Stimulated activated CD8-positive, alpha-beta memory T cell treated with anti-CD3 and anti-CD28 coated beads, Interleukin-12 subunit alpha, Interleukin-12 subunit beta, amount 100 ng/mL, for 1 hour (primary cell): ENCODE measurements at places on chromosomes 7 and 10.
A peak's percentile ranks its signal among the peaks of the same experiment; 100 is the strongest.

GRCh38 chr10:111151595-111152307 is 74.9 kb downstream of the ADRA2A start:
- DNase-seq: no peak

- DNase-seq: no peak
These were observed 102.4 kb downstream of the PTPN20 start for GRCh38 chr10:47013507-47014154.

GRCh38 chr10:23474626-23475025 is 35.8 kb downstream of the OTUD1 start:
- no peak for DNase-seq

DNA sequence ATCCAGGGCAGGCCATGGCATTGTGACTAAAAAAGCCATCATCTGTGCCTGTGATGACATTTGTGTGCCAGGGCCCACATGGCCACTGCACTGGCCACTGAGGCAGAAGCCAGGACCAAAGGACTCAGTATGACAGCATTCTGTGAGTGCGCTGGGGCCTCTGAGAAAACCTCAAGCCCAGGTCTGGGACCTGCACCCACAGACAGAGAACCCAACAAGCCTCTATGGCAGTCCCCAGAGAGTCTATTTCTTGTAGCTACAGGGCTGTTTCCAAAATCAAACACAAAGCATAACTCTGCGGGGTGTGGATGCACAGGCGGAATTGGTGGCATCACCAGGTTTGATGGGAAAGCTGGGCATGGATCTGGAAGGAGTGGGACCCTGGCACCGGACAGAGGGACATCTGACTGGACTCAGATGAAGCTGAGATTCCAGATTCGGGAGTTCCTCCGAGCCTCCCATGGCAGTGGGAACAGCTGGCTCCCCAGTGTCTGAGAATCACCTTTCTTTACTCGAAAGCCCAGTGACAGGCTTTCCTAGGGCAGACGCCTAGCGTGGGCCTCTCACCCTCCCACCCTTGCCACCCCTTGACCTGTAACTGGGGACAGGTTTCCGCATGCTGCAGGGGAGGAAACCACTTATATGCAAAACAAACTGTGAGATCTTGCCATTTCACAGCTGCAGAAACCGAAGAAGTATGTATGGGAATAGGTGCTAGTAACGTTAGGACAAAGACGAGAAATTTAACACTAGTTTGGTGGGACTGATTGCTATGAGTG is 70.6 kb upstream of the RHEB start:
- no peak for DNase-seq

DNA sequence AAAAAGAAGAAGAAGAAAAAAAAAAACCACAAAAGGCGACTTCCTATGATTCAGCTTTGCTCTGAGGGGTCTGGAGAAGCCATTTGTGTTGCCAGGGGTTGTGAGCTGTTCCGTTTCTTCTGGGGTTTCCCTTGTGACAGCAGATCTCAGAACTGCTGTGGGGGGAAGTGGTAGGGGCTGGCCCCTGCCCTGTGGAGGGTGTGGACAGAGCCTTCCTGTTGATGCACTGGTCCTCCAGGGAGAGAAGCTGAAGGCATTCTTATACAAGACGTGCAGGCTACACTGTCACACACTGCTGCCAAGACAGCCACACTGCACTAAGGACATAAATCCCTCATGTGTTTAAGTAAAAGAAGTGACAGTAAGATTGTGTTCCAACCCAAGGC is 17.3 kb upstream of the CSGALNACT2 start:
- peak; percentile 21 for DNase-seq

- DNase-seq: no peak
These were observed 49.5 kb upstream of the HDAC9 start for GRCh38 chr7:18445916-18446520.

GRCh38 chr10:2054728-2055127 is 317.4 kb upstream of the ADARB2 start:
- DNase-seq: no peak

DNA sequence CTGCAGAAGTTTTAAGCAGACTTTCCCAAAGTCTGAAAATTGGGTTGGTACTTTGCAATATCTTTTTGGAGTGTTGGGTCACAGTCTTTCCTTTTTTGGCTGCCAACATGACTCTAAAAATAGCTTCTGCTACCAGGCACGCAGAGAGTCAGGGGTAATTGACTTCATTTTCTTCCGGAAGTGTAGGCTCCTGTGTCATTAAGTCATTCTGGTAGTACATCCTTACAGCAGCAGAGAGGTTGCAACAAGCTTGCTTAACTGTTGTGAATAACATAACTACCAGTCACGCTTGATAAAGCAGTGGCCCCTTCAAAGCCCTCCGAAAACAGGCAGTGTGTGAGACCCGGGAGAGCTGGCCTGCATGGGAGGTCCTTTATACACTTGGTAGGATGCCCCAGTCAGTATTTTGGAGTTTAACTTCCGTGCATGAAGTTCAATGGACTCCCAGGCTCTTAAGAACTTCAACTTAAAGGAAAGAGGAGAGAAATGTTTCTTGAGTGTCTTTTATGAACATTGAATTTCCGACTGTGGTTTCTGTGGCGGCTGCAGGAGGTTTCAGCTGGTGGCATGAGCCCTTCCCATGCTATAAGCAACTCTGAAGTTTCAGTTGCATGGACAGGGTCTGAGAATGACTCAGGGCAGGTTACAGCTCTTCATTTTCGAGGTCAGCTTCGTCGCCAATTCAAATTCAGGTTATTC is 310.7 kb downstream of the GALNT17 start:
- DNase-seq: no peak

DNA sequence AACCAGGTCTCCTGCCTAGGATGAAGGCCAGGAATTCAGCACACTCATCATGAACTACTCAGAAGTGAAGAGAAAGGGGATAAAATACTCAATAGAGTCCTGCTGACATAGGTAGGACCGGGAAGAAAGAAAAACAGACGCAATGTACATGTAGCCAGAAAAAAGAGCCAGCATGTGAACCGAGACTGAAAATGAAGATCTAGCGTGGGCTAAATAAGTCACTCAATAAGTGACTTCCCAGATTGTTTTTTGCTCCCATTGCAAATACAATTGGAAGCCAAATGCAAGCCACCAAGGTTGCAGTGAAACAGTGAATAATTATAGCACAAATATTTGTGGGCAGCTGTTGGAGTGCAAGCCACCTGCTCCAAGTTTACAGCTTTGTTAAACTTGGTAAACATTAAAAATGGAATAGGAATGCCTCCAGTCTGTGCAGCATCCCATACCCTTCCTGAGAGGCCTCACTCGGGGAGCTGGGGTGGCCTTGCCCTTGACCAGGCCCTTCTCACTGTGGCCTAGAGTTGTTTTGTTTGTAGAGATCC is 34.7 kb upstream of the HPS1 start:
- DNase-seq: no peak

GRCh38 chr7:98539865-98540264 is 77.2 kb upstream of the NPTX2 start:
- DNase-seq: no peak

- DNase-seq: no peak
These were observed 410.5 kb upstream of the C7orf33 start for GRCh38 chr7:148180075-148180474.

DNA sequence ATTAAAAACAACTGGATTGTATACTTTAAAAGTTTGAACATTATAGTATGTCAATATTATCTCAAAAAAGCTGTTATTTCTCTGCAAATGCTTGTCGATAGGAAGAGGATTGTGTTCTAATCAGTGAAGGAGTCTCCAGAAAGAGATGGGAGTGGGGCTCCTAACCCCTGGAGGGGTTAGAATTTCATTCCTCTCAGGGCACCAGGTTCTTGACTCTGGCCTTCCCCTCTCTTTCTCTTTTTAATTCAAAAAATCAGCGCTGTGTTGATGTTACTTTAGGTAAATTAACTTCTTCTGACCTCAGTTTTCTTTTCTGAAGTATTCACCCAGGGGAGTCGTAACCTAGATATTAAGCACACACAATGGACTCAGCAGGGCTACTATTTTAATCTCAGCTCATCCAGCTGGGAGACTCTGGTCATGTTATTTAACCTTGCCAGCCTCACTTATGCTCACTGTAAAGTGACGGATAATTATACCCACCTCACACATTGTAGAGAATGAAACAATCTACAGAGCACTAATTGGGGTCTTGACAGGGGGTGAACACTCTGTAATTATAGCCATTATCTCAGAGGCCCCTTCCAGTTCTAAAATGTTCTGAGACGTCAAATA is 59.4 kb downstream of the GCC1 start:
- DNase-seq: no peak

GRCh38 chr10:71713135-71714030 is 6.2 kb downstream of the C10orf105 start:
- no peak for DNase-seq

- DNase-seq: no peak
These were observed 217.0 kb upstream of the PODXL start for GRCh38 chr7:131773413-131773812.

- DNase-seq: no peak
These were observed 131.9 kb upstream of the TCF7L2 start for GRCh38 chr10:112817981-112818777.

GRCh38 chr7:98357751-98358161 is 43.1 kb downstream of the BAIAP2L1 start:
- no peak for DNase-seq

GRCh38 chr10:118595598-118596425 is at the start of gene PRLHR:
PRLHR (minus strand) TSS chr10:118595648; CDS start chr10:118595244, 404 bp downstream.
- no peak for DNase-seq

DNA sequence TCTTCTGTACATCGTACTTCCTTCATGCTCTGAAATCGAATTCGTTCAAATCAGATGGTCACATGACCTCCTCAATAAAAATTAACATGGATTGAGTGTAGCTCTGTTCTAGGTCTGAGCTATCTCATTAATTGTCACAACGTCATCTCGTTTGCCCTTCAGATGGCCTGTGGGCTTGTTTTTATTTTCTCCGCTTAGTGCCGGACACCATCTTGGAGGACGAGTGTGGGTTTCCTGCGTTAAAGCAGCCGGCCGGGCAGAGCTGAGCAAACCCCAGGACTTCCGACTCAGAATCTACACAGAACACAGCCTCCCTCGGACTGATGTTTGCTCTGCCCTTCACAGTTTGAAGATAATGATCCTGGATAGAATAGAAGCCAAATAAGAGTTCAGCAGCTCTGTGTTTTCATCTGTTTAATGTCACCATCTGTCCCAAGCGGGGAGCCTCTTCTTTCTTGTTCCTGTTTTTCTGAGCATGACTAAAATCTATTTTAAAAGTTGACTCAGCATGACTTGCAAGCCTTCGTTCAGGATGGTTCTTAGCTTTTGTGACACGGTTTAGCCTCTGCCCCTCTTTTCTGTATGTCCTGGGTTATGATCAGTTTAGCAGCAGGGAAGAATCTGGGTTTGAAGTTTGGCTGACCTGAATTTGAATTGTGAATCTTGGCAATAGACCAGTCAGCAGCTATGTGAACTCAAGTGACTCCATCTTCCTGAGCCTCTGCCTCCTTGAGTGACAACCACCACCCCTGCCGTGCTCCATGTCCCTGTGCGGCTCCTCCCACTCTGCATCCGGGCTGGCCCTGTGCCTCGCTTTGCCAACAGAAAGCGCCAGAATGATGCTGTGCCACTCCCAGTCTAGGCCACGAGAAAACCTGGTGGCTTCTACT is 30.6 kb upstream of the GALNTL5 start:
- DNase-seq: no peak

DNA sequence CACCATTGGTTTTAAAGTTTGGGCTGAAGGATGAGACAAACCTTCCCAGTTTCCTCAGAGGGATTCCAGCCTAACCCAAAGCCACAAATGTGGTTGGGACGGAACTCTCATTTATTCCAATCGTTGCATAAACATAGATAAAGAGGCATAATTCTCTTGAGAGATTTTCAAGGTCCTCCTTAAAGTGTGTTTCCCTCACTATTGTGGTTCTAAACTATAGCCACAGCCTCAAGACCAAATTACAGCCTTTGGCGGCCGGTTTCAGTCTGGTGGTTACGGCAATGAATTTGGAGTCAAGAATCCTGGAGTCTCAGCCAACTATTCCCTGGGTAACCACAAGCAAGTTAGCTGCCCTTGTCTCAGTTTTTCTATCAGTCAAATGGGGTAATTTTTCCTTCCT is 42.6 kb downstream of the SEM1 start:
- DNase-seq: no peak

DNA sequence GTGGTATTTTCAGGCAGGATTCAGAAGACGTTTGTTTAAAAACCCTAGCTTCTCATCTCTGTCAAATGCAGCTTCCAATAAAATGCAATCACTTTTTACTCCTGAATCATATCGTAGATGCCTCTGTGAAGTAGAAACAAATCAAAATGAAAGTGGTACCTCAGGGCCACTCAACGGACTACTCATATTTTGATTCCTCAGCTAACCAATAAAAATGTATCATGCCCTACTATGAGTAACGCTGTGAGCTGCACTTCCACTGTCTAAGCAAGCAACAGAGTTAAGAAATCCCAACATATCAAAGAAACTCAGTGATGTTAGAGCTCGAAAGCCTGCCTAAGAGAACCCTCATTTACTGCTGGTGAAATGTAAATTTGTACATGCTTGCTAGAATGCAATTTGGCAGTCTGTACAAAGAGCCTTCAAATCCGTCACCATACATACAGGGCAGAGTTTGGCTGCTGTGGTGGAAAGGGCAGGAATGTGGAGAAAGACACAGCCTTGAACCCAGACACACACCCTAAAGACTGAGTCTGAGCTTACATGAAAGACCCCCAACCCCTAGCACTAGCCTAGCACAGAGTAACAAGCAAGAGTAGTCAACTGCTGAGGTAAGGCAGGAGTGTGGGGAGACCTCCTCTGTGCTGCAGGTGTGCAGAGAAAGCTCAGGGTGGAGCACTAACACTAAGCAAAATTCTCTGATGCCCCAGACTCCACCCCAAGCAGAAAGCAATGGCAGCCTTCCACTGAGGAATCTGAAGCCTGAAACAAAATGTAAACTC is 151.5 kb downstream of the ANK3 start:
- DNase-seq: no peak

GRCh38 chr7:131105799-131106680 is 221.6 kb upstream of the MKLN1 start:
- DNase-seq: peak; percentile 63

GRCh38 chr7:7479275-7479805 is 56.3 kb downstream of the COL28A1 start:
- DNase-seq: no peak

DNA sequence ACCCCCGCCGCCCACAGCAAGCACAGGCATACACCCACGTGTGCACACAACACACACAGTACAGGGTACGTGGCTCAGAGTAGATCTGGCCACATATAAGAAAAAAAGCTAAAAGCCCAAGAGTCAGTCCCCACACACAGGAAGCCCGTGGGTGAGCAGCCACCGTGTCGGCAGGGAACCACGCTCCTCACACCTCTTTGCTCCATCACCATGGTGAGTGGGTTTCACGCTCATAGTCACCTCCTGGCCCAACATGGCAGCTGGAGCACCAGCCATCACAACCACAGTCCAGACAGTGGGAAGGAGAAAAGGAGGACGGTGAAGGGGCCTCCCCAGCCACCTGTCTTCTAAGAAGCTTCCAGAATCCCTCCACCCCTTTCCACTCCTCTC is 76.0 kb upstream of the PDGFA start:
- no peak for DNase-seq

DNA sequence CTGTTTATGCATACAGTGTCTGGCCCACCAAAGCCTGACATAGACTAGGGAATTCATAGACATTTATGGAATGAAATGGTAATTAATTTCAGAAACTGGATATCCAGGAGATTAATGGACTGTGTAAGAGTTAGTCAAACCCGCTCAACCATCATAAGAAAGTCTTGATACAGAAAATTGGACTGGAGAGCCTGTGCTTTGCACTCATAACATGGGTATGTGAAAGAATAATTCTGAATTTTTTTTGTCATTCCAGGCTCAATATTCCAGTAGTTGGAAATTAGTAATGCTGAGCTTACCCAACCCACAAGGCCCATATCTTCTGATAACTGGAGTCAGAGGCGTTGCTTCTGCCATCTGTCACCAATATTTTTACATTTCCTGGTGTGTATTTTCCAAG is 799.7 kb upstream of the IGFBP3 start:
- no peak for DNase-seq
